ENCODE measurements at places on chromosomes 16 and 17. TPM values are rescaled to one million over a fixed set of nuclear protein-coding genes. Genes with fewer than 3 reads are reported as not detected.

GRCh38 chr17:6517062-6517461, 39.3 kb downstream of the PITPNM3 start:
- no peak for DNase-seq

DNA sequence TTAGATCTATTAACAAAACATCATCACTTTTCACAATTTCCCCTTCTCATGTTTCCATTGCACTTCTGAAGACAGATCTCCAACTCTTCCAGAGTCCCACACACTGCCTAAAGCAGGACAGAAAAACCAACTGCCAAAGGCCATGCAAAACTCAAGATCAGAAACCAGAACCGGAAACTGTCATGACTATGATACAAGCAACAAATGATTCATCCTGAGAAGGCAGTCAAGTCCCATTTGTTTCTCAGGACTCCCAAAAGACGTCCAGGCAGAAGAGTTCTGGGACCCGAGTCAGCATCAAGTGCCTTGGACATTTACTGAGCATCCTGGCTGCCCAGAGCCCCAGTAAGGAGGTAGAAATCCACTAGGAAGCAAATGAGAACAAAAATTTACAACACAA, 38.8 kb downstream of the ERN1 start:
- DNase-seq = no peak

Gene CFAP52
- total RNA-seq = 1.7 TPM

DNA sequence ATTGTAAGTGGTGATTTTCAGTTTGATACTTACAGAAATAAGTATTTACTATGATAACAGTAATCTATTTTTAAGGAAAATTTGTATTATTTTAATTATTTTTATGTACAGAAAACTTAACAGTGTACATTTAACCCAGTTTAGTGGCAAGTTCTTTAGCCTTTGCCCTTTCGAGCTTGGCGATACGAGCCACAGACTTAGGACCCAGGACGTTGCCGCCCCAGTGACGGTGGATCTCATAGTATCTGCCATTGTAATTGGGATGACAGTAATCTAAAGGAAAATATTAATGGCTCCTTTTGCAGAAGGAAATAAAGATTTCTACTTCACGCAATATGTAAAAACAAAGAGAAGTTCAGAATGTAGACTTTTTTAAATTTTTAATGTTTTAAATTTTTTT, 5.2 kb upstream of the CDR2 start:
- no peak for DNase-seq

DNA sequence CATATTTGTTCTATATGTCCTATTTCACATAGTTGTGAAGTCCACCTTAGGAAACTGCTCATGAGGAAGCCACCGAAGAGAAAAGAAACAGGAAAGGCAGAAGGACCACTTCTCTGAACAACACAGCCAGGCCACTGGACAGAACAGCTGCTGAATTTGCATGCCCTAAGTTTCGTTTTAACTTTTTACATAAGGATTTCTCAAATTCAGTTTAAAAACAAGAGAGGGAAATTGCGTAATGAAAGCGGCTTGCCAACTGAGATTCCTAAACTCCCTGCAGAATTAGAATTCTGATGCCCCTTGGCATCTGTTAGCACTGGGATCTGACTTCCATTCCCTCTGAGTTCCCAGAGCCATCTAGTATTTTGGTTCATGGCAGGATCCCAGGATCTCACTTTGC, 5.0 kb upstream of the CCL8 start:
- no peak for DNase-seq

Gene KRTAP17-1
- not detected for total RNA-seq

GRCh38 chr17:10616502-10617119, 40.5 kb downstream of the MYH3 start:
- peak; percentile 74 for DNase-seq

- no peak for DNase-seq
These were observed 99.6 kb downstream of the SKAP1 start for GRCh38 chr17:48330421-48330820.

Gene PSMD12
- 24.0 TPM for total RNA-seq

GRCh38 chr17:55496094-55496881, 15.0 kb downstream of the SMIM36 start:
- no peak for DNase-seq

- no peak for DNase-seq
These were observed 923 bp downstream of the TLCD3B start for GRCh38 chr16:30030011-30030685.

GRCh38 chr16:88306860-88307545, 75.8 kb upstream of the ZNF469 start:
- DNase-seq = no peak

DNA sequence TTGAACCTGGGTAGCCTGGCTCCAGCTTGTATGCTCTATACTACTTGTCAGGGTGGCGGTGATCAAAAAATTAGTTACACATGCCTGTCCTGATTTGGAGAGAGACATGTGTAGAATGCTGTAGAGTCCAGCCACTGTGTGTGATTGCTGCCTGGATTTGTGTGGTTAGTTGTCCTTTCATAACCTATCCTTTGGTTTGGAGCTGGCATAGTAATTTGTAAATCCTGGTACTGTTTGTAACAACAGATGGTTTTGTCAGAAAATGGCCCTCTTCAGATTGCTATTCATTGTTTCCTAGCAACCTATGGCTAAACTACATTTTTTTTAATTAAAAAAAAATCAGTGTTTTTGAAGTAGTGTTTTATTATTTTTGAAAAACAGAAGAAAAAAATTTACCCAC, 30.5 kb downstream of the ETV4 start:
- DNase-seq = no peak

DNA sequence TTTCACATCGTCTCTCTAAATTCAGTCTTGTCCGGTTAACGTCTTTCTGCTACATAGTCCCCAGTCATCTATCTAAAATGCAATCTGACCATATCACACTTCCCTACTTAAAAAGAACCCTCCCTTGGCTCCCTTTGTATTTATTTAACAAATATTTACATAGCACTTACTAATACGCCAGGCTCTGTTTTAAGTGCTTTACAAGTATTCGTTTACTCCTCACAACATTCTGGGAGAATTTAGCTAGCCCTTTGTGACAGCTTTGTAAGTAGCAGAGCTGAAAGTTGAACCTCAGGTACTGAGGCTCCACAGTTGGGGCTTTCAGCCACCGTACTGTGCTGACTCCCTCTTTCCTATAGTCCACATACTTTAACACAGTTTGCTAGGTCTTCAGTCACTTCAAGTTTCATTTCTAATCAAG, 9.2 kb downstream of the PAFAH1B1 start:
- DNase-seq = no peak

DNA sequence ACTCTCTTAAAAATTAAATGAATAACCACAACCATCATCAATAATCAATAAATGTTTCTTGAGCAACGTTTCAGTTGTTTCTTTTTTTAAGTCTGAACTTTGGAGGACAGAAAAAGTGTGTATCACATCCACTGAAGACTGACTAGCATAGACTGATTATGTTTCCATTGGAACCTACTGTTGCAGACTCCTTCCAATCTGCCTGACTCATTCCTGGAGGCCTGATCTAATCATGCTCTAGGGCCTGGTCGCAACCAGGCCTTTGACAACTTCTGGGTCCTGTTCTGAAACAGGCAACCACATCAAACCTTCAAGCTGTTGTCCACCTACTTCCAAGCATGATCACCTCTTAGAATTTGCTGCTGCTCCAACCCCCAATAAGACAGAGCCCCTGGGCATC, 109.2 kb upstream of the NUDT7 start:
- no peak for DNase-seq

GRCh38 chr17:54063639-54064038, 240.9 kb downstream of the KIF2B start:
- no peak for DNase-seq

DNA sequence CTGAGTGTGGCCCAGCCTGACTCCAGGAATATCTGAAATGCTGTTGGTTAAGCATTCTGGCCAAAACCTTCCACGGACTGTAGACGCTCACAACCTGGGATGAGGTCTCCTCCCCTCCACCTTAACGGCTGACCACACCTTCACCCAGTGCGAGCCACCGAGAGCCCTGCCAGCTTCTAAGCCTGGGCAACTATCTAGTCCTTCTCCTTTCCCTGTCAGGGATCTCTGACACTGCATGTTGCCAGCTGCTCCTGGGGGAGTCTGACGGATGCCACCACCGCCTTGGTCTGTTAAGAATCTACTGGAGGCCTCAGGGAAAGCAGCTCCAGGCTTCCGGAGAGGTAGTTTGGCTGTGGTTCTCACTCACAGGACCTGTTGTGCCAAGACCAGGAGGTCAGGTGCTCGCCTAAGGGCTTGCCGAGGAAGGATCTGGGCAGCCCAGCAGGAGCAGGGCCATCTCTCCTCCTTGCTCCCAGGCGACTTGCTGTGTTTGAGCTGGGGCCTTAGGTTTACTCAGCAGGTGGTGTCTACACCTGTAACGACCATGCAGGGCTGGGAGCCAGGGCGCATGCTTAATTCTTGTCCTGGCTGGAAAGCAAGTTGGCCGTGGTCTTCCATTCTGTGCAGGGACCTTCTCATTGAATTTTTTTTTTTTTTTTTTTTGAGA, 111.8 kb downstream of the NTN1 start:
- DNase-seq = peak; percentile 9

GRCh38 chr16:13829697-13830299, 90.2 kb upstream of the ERCC4 start:
- no peak for DNase-seq

Gene APOBR
- 1.3 TPM for total RNA-seq

Gene PYDC1
- total RNA-seq = not detected

Gene CLEC18C
- total RNA-seq = 2.8 TPM

DNA sequence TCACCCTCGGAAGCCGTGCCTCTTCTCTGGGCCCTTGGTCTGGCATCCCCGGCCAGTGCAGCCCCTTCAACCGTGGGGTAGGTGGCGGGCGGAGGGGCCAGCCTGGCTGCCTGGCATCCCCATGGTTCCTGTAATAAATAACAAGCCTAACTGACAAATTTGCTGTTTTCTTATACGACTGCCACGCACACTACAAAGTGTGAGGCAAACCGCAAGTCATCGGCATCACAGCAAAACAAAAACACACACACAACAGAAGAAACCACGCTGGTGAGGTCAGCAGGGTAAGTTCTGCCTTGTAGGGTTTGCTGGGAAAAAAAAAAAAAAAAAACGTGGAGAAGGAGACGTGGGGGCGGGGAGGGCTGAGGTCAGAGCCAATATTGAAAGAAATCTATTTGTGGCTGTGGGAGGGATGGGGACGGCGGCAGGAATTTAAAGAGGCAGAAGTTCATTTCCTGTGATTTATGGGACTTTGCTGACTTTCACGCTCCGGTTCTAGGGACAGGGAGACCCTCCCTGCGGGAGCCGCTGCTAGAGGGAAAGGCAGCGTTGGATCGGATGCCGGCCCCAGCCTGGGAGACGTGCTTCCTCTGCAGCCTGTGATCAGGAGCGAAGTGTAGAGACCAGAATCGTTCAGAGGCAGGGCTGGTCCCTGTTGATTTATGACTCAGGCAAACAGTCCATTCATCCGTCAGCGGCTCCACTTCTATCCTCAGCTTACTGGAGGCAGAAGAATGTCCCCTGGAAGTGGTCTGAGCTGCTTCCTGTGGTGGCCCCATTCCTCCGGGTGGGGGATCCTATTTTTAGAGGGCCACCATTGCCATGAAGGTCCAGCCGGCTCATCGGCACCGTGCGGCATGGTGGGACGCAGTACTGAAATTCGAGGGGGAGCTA, 162.8 kb downstream of the FOXL1 start:
- no peak for DNase-seq

Gene SLC2A4
- total RNA-seq = 13.8 TPM

GRCh38 chr16:52697971-52698370, 151.0 kb upstream of the TOX3 start:
- DNase-seq = no peak

Gene MYL4
- total RNA-seq = not detected

GRCh38 chr17:5526821-5527598, 40.6 kb downstream of the MIS12 start:
- DNase-seq = peak; percentile 12

Gene CA5A
- total RNA-seq = not detected

- no peak for DNase-seq
These were observed 311.1 kb downstream of the XYLT1 start for GRCh38 chr16:17159617-17160016.

GRCh38 chr17:2749058-2749783, at the start of gene CCDC92B:
Gene CCDC92B, minus strand, starts transcription at chr17:2749652. Its CDS starts 14,507 bp downstream, at chr17:2735145.
- DNase-seq = no peak

Gene PRKCB
- 28.6 TPM for total RNA-seq

- DNase-seq = peak; percentile 48
These were observed 34.1 kb downstream of the CUEDC1 start for GRCh38 chr17:57920916-57921703.

DNA sequence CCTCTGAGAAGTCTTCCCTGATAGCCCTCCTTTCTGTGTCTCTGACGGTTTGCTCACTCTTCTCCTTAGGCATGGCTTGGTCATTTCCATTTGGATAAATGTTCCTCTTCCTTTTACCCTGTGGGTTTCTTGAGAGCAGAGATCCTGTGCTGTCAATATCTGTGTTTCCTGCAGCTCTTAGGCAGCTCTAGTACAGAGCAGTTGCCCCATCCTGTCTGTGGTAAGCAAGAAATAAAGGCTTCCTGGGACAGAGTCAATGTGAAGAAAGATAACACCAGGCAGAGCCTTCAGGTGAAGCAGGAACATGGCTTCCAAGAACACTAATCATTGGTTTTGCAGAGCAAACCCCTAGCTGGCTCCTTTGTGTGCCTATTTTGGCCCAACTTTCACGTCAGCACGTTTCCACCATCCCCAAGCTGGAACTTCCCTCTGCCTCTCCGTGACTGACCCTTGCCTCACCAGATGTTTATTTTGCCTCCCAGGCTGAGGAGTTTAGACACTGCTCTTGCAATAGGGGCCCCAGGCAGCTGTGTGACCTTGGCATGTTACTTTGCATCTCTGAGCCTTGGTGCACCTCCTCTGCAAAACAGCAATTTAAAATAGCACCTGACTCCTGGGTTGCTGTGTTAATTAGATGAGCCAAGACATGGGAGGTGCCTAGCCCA, 49.6 kb upstream of the SIAH1 start:
- DNase-seq = no peak

- DNase-seq = no peak
These were observed 65.8 kb upstream of the RASL10B start for GRCh38 chr17:35665662-35666061.

All from prostate gland (tissue), 2 donors.